ENCODE measurements at places on chromosomes 6 and 20. TPM values are rescaled to one million over a fixed set of nuclear protein-coding genes. Genes with fewer than 3 reads are reported as not detected.

Gene IL17F
- total RNA-seq: not detected

DNA sequence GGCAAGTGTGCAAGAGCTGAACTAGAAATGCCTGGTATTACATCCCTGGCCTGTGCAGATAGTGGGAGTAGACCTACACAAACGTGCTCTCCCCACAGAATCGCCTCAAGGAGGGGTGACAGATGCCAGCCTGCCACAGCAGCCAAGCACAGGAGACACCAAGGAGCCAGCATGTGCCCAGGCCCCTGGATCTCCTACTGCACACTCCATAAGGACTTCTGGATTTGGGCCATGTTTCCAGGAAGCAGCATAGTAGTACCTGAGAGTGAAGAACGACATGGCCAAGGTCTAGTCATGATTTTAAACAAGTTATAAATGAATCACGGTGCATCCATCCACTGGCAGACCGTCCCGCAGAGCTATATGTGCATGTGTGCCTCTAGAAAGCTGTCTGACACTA is 232.2 kb downstream of the SYNDIG1 start:
- no peak for DNase-seq

- no peak for DNase-seq
Observed at GRCh38 chr6:140806431-140806830, 1326.3 kb upstream of the GJE1 start.

Gene CRIP3
- not detected for total RNA-seq

Gene TSPYL4
- total RNA-seq: 16.7 TPM
